Right kidney (tissue), 9 donors: ENCODE measurements at places on chromosomes 12 and 14.

GRCh38 chr12:89340861-89341260, 11.4 kb downstream of the DUSP6 start:
- DNase-seq: no peak

DNA sequence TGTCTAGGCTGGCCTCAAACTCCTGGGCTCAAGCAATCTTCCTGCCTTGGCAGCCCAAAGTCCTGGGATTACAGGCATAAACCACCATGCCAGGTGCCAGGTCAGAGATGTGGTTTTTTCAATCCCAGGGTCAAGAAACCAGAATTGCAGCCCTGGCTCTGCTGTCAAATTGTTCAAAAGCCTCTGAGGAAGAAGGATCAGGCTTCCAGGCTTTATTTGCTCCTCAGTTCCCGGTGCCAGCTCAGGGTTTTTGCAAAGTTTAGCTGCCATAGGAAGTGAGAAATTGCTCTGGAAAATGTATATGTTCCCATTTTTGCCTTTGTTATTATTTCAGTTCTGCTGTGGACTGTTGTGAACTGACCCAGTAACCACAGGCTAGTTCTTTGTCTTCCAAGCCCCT, 28.7 kb downstream of the WNT5B start:
- DNase-seq: no peak

- DNase-seq: no peak
Observed at GRCh38 chr14:101500061-101500460, 61.2 kb upstream of the DIO3 start.

DNA sequence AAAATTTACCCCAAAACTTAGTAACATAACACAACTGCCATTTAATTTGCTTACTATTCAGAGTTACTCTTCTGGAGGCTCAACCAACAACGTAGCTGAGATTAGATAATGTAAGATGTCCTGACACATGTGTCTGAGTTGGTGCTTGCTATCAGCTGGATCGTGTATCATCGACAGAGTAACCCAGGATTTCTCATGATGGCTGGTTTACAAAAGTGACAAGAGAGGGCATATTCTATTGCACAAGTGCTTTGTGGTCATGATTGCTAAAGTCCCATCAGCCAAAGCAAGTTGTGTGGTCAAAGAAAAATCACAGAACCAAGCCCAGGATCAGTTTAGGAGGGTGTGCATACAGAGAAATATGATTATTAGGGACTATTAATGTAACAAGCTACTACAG, 73.4 kb downstream of the CAPZA3 start:
- no peak for DNase-seq

GRCh38 chr14:50107850-50108249, 8.5 kb downstream of the VCPKMT start:
- DNase-seq: no peak

DNA sequence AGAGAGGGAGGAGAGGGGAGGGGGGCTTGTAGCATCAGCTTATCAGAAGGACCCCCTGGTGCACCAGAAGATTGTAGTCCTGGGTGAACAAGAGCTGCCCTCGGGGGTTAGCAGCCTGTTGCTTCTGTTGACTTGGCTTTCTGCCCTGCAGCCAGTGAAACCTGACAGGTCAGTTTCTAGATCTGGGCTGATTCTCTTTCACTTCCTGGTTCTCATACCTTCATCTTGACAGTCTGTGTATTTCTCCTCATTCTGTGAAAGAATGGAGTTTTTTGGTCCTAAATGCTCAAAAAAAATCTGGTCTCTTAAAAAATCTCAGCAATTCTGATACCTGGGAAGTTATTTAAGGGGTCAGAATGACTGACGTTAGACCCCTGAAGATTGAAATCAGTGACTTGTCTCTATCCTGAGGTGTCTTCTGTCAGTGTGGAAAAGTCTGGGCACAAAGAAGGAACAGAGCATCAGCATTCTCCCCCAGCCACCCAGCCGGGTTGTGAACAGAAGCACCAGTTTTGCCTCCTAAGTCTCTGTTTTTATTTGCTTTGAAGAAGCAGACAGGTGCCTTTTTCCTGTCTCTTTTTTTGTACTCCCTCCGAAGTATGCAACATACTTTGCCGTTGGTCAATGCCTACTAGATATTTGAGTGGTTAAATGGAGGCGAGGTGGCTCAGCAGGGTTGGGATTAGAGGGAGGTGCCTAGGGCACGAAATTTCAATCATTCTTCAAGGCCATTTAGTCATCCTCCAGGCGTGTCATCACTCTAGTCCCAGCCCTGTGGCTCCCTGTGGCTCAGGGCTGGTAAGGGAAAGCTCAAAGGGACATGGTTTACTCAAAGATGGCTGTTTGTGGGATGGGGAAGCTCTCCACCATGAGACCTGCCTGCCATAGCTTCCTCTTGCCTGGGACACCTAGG, 24.0 kb downstream of the TTC9 start:
- no peak for DNase-seq

GRCh38 chr14:54877015-54877702, 25.5 kb downstream of the GCH1 start:
- DNase-seq: no peak

DNA sequence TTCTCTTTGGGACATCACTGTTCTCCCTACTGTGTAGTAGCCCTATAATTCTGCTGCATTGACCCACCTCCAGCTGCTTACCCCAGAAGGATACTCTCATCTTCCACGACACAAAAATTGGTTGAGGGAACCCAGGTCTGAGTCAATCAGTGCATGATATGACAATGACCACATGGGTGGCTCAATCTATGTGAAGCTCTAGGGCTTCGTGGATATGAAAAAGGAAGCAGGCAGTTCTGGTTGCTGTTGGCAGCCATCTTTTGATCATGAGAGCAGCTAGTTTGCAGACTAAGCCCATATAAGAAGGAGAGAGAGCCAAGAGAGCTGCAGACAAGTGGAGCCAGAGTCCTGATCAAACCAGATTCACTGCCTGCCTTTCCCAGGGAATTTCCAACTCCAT, 57.9 kb downstream of the AVPR1A start:
- DNase-seq: no peak

GRCh38 chr12:509500-509899, 49.8 kb downstream of the B4GALNT3 start:
- DNase-seq: peak; percentile 13

- no peak for DNase-seq
Observed at GRCh38 chr12:11886339-11886738, 184.4 kb upstream of the BCL2L14 start.

DNA sequence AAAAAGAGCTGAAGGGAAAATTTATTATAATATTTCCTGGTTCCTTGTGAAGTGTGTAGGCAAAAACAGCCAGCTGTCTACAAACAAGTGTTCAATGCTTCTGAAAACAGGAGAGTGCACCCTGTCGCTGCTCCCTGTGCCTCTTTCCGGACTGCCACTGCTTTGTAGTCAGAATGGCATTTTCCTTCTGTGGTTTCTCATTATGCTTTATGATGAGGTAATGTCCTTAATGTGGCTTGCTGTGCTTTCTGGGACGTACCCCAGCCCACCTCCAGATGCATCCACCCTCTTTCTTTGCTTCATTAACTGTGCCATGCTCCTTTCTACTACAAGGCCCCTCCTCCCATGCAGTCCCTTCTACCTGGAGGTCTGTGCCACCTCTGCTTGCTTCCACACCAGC, 148.1 kb downstream of the SYT1 start:
- DNase-seq: no peak

DNA sequence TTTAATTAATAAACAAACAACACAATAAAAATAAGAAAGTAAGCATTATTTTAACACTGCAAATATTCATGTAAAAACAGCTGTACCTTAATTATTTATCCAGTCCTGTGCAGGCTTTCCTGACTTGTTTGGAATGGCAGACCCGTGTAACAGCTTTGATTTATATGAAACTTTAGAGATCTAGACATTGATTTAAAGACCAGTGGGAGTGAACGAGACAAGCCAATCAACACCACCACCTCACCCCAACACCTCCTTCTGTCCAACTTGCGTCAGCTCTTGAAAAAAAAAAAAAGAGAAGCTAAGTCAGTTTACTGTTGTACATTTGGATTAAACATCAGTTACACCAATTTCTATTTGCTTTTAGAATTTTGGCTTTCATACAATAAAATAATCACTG, 22.3 kb downstream of the SLC38A4 start:
- DNase-seq: no peak

DNA sequence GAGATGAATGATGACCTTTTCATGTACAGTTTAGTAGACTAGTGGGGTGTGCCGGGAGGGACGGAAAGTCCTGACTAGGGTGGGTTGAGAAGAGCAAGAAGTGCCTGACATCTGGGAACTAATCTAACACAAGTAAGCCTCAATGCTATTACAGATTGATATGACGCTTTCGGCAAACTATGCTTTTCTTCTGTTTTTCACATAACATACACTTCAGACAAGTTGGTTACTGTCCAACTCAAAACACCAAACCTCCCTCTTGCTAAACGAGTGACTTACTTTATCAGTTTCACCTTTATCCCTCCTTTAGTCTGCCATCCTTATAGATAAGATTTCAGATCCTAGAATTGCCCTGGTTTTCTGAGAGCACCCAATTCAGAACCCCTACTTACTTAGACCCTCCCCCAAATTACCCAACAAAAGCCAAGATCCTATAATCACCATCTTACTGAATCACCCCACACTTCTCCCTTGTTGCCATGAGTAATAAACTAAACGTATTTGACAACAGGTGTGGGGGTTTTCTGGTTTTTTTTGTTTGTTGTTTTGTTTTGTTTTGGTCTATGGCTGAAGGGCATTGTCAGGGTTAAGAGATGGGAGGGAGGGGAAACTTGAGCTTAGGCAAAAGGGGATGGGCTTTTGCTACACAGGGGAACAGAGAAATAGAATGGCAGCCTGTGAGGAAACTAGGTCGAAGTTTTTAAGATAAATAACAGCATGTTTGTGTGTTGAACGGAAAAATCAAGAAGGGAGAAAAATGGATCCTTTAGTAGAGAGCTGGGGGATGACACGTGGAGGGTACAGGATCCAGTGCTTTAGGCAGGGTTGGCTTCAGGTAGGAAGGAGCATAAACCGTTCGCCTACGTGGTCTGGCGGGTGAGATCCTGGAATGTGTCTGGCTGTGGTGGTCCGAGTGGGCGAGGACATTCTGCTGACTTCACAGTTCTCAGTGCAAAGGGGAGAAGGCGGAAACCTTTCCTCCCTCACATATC, 6.1 kb upstream of the PSMA3 start:
- DNase-seq: peak; percentile 62

- DNase-seq: no peak
Observed at GRCh38 chr12:49190974-49191373, 2.1 kb upstream of the TUBA1A start.

DNA sequence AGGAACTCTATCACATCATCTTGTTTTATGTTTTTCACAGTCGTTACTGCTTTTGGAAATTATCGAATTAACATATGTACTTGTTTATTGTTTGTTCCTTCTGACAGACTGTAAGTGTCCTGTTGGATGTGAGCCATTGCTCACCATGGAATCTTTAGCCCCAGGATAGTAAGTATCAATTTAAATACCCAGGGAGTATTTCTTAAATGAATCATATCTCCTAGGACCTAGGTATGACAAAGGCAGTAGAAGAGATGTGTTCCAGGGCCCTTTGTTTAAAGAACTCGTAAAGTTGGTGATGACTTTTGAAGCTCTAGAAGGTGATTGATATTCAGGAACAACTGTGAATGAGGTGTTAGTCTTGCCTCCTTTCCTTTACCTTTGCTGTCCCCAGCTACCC, 30.3 kb upstream of the STRAP start:
- no peak for DNase-seq

DNA sequence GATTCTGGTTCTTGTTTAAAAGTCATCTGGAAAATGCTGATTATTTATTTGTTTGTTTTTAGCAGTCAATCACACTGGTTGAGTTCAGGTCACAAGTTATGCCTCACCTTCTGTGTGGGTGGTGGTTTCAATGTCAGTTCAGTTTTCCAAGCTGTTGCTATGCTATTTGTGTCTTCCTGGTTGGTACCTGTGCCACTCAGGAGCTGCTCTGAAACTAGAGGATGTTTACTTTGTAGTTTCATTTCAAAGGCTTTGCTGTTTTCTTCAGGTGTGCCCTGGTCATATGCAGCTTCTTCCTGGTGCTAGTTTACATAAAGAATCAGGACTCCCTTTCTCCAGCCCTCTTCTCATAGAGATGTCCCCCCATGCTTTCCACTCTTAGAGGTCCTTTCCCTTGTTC, 75.7 kb upstream of the PPP4R3A start:
- no peak for DNase-seq

DNA sequence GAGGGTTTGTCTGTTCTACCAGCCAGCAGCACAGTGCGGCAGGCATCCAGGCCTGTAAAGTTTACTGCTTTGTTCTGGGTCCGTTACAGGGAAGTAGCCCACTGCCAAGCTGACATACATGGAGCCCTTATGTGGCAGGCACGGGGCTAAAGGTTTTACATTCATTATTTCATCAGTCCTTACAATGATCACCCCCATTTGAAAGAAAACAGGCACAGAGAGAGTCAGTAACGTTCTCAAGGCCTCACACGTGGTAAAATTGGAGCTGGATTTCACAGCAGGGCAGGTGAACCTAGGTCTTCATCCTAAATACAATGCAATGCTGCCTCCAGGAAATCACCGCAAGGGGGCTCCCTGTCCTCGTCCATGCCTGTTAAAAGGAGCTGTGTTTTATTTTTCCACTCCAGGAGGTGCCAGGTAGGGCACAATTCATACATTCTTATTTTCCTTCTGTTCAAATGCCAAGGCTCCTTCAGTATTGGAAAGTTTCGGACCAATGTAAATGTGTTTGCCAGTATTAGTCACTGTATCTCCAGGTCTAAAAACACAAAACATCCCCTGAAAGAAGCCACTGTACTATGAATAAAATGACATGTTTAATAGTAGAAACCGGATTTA, 172.2 kb upstream of the GZMB start:
- peak; percentile 44 for DNase-seq

GRCh38 chr14:67050896-67051295, 138.3 kb upstream of the GARIN2 start:
- no peak for DNase-seq

DNA sequence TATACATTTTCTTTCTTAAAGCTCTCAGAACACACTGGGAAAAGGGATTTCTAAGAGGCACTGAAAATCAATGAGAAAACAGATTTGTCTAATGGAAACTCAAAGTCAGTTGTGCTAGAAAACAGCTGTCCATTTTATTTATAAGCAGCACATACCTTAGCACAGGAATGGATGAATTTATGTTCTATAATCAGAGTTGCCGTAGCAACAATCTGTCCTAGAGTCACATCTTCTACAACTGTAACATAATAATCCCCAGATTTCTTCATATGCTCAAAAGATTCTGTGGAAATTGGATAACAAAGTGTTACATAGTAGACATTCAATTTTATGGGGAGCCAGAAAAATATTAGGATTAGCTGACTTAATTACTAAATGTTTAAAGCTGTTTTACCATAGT, 9.8 kb downstream of the GNPNAT1 start:
- DNase-seq: no peak

- no peak for DNase-seq
Observed at GRCh38 chr12:52249511-52250047, 16.5 kb downstream of the KRT7 start.

- DNase-seq: no peak
Observed at GRCh38 chr12:132393245-132393795, 63.9 kb upstream of the GALNT9 start.

- DNase-seq: no peak
Observed at GRCh38 chr12:69888901-69889300, 63.9 kb downstream of the MYRFL start.
